NB4 (cell line): ENCODE measurements at places on chromosomes 1 and 21.

GRCh38 chr1:174768516-174768915 is 231.2 kb upstream of the CACYBP start:
- no peak for DNase-seq

DNA sequence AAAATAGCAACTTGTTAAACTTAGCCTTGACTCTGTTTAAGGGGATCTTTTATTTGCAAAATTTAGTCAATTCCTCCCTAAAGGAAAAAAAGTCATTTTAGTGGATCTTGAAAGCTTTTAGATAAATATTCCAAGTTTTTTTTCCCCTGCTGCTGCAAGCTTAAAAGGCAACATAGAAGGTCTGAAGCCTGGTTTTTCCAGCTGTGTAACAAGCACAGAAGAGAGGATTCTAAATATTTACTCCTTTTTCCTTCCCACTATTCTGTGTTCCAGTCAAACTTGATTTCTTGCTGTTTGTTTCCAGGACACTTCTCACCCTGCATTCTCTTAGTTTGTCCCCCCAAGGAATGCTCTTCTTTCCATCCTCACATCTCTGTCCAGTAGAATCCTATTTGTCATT is 86.7 kb downstream of the NFIA start:
- no peak for DNase-seq

- DNase-seq = no peak
These were observed 22.7 kb upstream of the SLC2A1 start for GRCh38 chr1:42981255-42981805.

GRCh38 chr1:6037338-6037762 is 8.3 kb upstream of the KCNAB2 start:
- DNase-seq = peak; percentile 99

DNA sequence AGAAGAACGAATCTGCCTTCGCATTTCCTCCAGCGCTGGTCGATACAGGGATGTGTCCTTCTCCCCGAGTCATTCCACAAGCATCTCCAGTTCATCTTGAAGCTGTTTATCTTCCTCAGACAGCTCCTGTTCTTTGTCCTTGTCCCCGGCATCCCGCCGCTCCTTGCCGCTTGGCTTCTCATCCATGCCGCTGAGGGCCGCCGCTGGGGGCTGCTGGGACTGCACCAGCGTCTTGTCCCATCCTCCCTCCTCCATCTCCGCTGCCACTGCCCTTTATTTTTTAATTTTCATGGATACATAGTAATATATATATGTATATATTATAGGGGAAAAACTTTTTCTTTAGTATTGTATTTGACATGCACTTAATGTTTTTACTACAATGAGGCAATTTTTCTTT is 53.4 kb downstream of the FMN2 start:
- no peak for DNase-seq

- DNase-seq = no peak
These were observed 1.7 kb upstream of the FAM89A start for GRCh38 chr1:231041719-231042261.

GRCh38 chr1:10745886-10746455 is 50.5 kb downstream of the CASZ1 start:
- no peak for DNase-seq

- no peak for DNase-seq
These were observed 27.3 kb upstream of the ACTA1 start for GRCh38 chr1:229461032-229461668.

DNA sequence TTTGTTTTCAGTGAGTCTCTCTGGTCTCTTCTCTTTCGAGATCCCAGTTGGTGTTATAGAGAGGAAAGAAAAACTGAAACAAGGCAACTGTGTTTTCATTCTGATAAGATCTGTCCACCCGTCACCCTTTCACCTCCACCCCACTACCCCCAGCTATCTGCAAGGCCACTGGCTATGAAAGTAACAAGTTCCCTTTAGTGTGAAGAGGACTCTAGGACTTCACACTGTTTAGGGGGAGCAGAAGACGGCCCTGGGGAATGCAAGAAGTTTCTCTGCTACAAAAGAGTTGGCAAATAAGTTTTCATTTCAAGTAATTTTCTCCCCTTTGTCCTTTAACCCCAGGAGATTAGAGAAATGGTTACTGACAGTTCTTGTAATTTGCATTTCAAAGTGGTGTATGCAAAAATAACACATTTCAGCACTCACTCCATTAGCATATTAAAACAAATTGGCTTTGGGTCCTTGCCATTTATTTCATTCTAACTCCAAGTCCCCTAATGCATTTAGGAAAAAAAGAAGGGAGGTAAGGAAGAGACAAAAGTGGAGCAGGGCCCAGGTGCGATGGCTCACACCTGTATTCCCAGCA is 79.6 kb upstream of the PPM1J start:
- no peak for DNase-seq

GRCh38 chr1:198162091-198162767 is 5.4 kb downstream of the NEK7 start:
- peak; percentile 62 for DNase-seq

- no peak for DNase-seq
These were observed 8.3 kb downstream of the FRRS1 start for GRCh38 chr1:99758073-99758511.

DNA sequence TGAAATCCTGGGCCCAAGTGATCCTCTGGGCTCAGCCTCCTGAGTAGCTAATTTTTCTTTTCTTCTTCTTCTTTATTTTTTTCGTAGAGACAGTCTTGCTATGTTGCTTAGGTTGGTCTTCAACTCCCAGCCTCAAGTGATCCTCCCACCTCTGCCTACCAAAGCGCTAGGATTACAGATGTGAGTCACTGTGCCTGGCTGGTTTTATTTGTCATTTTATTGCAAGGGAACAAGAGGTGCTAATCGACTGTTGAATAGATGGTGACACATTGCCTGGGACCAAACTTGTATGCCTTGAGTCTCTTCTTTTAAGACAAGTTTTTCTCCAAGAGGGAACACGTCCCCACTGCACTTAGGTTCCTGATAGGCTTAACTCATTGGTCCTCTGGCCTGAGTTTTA is 20.0 kb upstream of the KLHDC8A start:
- peak; percentile 9 for DNase-seq

GRCh38 chr1:112397841-112398240 is 1.8 kb downstream of the CTTNBP2NL start:
- no peak for DNase-seq
